ENCODE measurements at places on chromosomes 1 and 21.
A peak's percentile ranks its signal among the peaks of the same experiment; 100 is the strongest.

DNA sequence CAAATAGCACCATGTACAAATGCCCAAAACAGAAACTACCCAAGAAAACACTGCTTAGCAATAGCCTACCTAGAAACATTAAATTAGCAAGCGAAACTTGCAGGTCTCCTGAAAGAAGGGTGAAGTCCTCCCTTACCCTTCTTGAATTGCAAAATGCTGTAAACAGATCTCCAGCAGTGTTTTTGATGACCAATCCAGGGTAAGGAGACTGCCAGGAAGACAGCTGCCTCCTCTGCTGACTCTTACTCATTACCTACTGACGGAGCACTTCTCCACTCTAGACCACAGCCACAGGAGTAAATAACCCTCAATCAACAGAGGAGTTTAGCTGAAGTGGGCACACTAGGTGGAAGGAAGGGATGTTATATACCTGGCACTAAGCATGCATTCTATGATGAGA is 32.2 kb upstream of the GADD45A start:
- peak; percentile 14 for DNase-seq

DNA sequence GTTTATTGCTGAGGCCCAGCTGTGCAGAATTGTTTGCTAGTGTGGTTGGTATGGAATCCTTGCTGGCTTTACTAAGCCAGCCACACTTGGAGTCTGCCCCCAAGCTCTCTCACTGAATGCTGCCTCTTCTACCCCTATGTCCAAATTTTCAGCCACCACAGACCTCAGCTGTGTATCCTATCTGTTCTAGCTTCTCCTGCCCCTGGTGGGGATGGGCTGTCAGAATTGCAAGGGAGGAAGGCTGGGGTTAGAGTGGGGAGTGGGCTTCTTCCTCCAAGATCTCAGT is 4.4 kb downstream of the NHLH1 start:
- no peak for DNase-seq

DNA sequence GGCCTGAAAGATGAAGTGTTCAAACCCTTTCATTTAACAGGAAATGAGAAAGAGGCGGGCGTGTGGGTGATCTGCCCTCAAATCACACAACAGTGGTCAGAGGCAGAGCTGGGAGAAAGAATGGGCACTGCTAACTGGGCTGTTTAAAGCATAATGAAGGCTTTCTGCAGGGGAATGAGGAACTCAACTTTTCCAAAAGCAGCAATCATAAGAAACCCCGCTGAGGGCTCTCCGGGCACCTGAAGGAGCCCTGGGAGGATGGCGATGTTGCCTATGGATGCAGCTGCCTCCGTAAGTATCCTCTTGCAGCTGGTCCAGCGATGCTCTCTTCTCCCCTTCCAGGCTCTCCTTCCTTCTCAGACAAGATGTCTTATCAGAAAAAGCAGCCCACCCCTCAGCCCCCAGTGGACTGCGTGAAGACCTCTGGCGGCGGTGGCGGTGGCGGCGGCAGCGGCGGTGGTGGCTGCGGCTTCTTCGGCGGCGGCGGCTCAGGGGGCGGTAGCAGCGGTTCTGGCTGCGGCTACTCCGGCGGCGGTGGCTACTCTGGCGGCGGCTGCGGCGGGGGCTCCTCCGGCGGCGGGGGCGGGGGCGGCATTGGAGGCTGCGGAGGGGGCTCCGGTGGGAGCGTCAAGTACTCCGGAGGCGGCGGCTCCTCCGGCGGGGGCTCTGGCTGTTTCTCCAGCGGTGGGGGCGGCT is 1.2 kb downstream of the LORICRIN start:
- no peak for DNase-seq

DNA sequence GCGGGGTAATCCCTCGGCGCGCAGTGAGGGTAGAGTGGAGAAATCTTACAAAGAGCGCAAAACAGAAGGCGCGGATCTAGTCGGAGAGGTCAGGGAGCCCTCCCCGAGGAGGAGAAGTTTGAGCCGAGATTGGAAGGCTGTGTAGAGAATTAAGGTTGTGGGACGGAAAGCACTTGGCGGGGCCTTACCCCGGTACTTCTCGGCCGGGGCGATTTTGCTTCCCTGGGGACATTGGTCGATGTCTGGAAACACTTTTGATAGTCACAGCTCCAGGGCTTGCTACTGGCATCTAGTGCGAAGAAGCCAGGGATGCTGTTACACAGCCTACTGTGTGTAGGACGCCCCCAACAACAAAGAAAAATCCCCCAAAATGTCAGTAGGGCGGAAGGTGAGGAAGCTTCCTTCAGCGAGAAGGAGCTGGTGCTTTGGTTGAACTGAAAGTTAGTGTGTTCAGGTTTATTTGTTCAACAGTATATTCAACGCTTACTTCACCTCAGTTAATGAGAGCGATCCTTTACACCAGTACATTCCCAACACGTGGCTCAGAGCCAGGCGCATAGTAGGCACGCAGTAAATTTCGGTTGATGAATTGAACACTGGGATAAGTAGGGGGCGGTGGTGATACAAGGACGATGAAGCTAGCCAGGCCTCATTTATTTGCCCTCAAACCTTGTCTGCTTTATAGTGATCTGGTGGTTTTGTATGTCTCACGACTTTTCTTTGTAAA is 807 bp downstream of the CEP85 start:
- peak; percentile 46 for DNase-seq

DNA sequence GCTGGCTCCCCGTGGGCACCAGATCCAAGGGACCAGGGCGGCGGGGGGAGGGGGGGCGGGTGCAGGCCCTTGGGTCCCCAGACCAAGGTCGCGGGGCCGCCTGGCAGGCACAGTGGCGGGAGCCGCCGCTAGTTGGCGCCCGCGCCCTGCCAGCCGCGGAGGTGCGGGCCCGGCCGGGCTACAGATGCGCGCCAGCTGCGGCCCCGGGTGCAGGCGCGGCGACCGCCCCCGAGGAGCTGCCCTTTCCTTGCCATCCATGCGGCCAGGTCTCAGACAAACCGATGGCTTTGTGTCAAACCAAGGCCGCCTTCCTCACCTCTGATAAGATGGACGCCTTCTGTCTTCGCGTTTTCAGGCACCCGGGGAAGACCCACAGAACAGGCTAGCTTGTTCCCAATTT is 2.2 kb upstream of the RUNX3 start:
- DNase-seq, result no peak

- DNase-seq, result no peak
These were observed 72.5 kb downstream of the NTMT2 start for GRCh38 chr1:170218257-170218650.

- DNase-seq, result no peak
These were observed 670.9 kb upstream of the NR5A2 start for GRCh38 chr1:199356561-199356960.

- DNase-seq, result no peak
These were observed 615.5 kb upstream of the ADAMTS5 start for GRCh38 chr21:27582246-27582947.

DNA sequence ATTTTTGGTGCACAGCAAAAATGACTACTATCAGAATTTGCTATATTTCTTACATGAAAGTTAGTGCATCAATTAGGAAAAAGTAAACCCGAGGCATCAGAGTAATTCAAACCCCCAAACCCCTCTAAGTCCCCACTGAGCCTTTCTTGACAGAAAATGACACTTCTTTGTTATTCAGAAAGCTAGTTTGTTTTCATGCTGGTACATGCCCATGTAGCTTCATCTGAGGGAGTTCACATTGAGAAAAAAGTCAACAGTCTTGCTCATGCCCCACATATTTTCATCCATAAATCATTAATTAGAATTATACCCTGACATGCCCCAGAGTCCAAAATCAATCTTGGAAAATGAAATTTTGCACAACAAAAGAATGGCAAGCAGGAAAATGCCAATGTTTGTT is 39.9 kb upstream of the PDC start:
- no peak for DNase-seq

DNA sequence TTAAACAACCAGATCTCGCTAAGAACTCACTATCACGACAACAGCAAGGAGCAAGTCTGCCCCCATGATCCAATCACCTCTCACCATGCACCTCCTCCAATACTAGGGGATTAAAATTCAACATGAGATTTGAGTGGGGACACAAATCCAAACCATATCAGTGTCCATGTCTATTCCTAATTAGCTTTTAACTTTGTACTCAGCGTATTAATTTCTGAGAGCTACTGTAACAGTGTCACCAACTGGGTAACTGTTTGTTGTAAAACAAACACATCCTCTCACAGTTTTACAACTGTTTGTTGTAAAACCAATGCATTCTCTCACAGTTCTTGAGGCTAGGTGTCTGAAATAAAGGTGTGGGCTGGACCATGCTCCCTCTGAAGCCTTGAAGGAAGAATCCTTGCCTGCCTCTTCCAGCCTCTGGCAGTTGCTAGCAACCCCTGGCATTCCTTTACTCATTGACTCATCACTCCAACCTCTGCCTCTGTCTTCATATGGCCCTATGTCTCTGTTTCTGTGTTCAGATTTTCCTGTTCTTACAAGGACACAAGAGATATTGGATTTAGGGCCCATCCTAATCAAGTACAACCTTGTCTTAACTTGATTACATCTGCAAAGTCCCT is 121.2 kb downstream of the LTN1 start:
- no peak for DNase-seq

DNA sequence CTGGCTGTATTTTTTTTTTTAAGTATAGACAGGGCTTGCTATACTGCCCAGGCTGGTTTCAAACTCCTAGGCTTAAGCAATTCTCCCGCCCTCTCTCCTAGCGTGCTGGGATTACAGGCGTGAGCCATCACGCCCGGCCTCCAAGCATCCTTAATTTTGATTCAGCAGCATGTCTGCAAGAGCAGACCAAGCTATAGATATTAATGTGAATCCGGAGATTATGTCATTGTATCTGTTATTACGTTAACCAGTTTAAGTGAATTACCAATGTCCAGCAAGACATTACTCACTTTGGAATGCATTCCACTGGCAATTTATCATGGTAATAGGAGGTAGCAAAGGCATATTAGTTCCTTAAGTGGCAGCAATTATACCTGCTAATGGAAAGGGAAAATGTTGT is 179.7 kb downstream of the CHRM3 start:
- DNase-seq, result no peak

DNA sequence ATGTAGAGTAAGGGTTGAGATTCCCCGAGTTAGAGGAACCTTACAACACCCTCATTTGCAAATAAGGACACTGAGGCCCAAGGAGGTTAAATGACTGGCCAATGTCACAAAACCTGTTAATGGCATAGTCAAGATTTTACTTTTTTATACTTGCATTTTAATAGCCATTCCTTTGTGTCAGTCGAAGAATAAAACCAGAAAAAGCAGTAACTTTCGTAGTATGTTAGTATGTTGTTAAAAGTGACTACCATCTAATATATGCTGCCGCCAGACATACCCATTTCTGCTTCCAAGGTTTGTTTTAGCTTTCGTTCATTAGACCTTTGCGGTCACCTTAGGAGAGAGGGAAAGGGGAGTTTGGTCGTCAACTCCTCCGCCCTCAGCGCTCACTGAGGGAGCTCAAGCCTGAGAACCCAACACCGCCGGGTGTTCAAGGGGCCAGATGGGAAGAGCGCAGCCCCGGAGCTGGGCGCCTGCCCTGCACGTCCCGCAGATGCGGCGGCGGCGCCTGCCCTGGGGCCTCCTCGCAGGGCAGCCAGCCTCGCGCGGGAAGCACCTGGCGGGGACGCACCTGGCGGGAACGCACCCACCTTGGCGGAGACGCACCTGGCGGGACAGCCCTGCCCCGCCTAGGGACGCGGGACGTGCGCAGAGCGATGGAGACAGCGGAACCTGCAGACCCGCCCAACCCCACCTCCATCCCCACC is 466 bp downstream of the VPS26C start:
- peak; percentile 63 for DNase-seq

GRCh38 chr1:243729956-243730355 is 120.1 kb downstream of the AKT3 start:
- no peak for DNase-seq

DNA sequence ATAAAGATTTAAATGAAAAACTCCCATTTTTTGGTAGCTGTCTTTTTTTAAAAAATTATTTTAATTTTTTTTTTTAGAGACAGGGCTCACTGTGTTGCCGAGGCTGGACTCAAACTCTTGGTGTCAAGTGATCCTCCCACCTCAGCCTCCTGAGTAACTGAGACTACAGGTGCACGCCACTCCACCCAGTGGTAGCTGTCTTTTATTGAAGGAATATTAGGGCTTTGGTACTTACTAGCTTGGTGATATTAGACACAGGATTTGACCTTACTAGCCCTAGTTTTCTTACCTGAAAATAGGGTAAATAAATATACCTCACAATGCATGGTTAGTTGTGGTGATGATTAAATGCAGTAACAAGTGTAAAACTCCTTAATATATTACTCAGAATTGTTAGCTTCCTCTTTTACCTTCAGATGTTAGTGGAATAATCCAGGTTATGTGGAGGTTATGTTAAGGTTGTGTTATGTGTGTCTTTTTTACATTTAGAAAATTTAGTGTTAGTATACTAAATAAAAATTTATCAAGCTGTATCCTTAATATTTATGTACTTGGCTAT is 66.8 kb downstream of the PHACTR4 start:
- no peak for DNase-seq

DNA sequence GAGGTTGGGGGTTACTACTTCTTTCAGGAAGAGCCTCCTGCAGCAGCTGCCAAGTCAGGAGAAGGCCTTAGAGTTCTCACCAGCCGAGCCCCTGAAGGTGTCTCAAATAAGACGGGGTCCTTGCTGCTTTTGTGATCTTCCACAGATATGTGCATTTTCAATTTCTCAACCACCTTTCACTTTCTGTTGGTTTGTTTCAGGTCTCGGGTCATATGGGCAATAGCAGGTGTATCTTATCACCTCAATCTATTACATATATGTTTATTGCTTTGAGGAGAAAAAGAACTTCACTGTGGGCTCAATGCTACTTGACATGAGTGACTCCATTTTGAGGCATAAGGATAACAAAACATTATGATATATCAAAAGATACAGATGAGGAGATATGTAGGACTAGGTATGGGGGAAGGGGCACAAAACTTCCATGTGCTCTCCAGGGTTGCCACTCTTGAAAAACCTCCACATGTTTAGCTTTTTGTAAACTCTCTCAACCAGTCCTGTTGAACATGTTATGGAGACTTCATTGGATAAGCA is 1171.4 kb upstream of the ADGRL2 start:
- DNase-seq, result no peak

GRCh38 chr1:74392840-74393239 is 119.6 kb downstream of the LRRC53 start:
- DNase-seq, result no peak

DNA sequence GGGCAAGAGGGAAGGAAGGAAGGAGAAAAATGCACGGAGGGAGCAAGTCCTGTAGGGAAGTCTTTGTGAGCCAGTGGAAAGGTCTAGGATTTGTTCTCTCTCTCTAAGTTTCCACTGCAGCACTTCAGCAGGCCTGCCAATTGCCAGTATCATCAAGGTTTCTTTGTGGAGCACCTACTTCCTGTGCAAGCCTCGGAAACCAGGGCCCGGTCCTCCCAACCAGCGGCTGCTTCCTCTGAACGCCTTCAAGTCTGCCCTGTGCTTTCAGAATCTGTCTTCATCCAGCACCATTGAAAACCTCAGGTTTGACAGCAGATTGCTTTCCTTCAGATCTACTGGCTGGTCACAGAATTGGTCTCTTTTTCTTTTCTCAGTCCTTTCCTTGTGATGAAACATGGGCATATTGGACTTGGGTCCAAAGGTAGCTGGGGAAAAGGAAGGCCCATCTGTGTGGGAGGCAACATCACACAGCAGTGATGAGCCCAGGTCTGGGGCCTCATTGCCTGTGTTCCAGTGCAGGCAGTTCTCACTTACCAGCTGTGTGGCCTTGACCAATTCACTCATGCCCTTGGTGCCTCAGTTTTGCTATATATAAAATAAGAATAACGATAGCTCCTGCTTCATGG is 144.5 kb downstream of the SEC16B start:
- DNase-seq, result no peak
